AG09319 (cell line): ENCODE measurements at places on chromosomes 2 and 18.

- DNase-seq = no peak
These were observed 80.8 kb downstream of the LCLAT1 start for GRCh38 chr2:30527859-30528258.

- DNase-seq = no peak
These were observed 286.8 kb upstream of the EPAS1 start for GRCh38 chr2:46010223-46010924.

DNA sequence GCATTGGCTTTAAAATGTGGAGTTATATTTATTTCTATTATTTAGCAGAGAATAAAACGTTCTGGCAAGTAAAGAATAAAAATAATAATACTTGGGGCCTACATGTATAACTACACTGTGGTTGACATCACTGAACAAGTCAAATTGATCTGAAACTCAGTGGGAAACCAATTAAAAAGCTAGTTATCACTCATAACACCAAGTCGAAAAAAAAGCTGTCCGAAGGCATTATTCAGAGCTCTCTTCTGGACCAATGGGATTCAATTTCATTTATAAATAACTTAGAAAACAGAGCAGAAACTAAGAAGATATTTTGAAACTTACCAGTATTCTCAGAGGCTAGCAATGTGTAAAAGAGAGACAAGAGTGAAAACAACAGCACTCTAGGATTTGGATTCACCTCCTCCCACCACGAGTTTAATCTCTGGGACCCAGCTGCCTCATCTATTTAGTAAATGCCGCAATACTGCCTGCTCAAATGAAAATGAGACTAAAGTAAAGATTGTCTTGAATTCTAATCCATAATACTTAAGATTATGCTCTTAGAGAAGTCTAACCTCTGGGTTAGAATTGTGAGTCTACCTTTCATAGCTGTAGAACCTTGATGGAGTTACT, 128.4 kb downstream of the NBAS start:
- DNase-seq = no peak

GRCh38 chr2:227597036-227597435, 1.7 kb upstream of the SCYGR2 start:
- no peak for DNase-seq

DNA sequence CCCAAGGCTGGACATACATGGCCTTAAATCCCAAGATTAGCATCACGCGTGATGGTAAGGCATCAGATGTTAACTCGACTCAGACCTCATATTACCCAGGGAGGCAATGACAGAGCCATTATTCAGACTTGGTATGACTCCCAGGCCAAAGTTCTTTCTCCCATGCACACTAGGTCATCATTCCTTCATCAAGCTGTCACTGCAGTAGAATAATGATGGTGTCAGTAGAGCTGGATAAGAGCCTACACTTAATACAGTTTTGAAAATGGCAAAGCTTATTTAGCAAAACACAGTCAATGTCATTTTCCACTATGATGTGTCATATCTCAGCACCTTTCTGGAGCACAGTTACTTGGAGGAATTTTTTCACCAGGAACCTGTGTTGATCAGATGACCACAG, 663.3 kb downstream of the SUCLG1 start:
- DNase-seq = no peak

GRCh38 chr2:190815226-190815625, 65.4 kb upstream of the GLS start:
- DNase-seq = no peak
